ENCODE measurements at places on chromosomes 2 and 18. TPM values are rescaled to one million over a fixed set of nuclear protein-coding genes. Genes with fewer than 3 reads are reported as not detected.

DNA sequence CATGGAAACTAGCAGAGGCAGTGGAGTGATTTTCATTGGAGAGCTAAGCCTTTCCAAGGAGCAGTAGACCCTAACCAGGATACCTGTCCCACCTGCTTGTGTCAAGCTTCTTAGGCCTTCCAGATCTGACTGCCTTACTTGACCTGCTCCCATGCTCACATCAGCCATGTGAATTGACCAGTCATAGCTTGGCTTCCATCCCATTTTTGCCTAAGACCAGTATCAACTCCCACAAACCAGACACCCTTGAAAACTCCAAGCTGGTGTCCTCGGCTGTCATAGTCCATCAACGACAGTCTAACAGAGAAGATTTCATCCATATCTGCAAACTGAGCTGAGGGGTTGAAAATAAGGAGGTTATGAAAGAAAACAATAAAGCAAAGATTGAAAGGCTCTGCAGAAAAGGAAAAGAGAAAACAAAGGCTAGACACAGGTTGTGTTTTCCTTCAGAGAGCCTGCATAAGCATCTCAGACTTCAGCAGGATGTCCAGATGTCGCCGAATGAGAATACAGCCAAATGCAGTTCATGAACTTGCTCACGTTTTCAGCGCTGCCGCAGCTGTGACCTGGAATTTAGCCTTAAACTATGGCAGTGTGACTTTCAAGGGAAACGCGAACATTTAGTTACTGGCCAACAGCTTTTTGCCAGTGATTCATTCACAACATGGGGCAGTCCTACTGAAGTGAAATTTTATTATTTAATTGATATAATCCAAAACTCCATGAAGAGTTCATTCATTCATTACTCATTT, 868.1 kb upstream of the ID2 start:
- no peak for DNase-seq

- DNase-seq: no peak
These were observed 1775.1 kb upstream of the PIK3C3 start for GRCh38 chr18:40179729-40180461.

DNA sequence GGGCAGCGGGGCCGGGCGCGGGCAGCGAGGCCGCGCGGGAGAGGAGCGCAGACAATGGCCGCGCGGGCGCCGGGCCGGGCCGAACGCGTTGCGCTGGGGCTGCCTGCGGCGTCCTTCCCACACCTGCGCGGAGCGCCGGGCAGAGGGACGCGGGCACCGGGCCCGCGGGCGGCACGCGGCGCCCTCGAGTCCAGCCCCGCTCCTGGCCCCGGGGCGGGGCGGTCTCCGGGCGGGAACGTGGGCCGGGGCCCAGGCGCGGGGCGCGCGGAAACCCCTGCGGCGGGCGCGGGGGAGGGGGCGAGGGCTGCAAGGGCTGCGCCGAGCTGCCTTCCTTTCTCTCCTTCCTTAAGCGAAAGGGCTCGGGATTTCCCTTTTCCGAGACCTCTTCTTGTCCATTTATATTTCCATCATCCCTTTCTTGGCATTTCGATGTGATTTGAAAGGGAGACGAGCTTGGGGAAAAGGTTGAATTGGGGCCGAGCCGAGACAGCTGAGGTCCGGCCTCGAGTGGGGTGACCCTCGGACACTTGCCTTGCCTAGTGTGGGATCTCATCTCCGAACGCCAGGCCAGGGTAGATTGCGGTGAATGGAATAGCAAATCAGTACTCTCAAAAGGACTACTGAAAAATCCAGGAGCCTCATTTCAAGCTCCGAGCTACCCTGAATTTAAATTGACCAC, 676 bp downstream of the KLHL23 start:
- DNase-seq: no peak

DDX18 gene
- 86.3 TPM for polyA plus RNA-seq

COPS7B gene
- 56.8 TPM for polyA plus RNA-seq

KCNS3 gene
- polyA plus RNA-seq: 5.9 TPM
